Stimulated activated CD4-positive, alpha-beta T cell treated with anti-CD3 and anti-CD28 coated beads, TNF-alpha, amount 100 ng/mL, for 24 hours (primary cell): ENCODE measurements at places on chromosomes 7 and 10.

GRCh38 chr7:111677848-111678247 is 115.6 kb upstream of the IMMP2L start:
- DNase-seq = no peak

GRCh38 chr7:38154278-38154677 is 23.8 kb upstream of the STARD3NL start:
- no peak for DNase-seq

DNA sequence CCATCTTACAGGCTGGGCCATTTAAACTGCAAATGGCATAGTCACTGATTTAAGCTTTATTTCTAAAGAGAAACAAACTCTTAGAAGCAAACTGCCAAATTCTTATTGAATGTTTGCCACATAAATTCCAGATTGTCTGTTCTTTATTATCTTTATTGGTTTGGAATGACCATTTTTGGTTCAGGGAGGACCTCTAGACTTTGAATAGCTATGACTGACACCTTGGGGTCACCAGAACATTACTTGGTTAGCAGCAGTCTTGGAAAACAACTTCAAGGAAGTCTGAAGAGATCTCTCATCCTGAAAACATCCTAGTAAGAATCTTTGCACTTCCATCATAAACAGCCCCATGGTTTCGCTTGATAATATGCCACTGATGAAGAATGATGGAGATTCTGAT is 197.1 kb downstream of the SUGCT start:
- no peak for DNase-seq

DNA sequence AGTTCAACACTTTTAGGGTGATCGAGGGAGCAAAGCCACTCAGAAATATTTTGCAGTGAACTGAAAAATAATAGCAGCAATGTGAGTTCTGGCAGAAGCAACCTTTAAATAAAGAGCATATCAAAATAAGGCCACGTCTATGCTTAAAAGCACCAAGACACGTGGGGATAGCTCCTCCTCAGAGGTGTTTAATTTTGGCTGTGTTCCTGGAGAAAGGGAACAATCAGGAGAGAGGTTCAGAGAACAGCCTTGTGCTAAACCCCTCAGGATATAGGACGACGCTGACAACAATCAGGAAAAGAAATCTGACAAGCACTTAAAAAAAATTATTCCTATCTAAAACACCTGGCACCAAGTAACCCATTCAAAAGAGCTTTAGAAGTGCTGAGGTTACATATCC is 471.9 kb upstream of the CELF2 start:
- DNase-seq = no peak

DNA sequence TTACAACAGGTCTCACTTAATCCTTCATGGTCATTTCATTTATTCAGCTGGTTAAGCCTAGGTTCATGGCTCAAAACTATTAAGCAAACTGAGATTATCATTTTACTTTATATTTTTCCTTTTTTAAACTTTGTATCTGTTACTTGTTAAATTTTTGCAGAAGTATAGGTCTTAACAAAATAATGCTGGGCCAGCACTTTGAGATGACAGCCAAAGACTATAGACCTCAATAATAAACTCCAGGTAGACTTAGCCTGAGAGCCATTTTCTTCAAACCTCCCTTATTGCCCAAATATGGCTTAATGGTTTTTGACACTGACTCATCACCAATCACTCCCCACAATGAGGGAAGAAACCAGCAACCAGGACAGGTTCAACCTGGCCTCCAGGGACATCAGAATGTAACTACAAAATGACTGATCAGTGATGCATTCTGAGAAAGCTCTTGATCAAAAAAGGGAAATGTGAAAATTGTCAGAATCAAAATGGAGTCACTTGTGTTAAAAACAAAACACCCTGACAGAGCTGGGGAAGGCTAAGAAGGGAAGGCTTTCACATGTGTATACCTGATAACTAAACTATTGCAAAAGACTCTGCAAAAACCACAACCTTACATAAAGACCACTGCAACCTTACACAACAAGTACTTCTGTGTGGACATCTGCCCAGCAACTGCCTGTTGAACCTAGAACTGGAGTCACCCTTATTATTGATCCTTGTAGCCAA is 2.1 kb upstream of the CCDC126 start:
- peak; percentile 37 for DNase-seq

- DNase-seq = no peak
Measured at GRCh38 chr10:129136951-129137350, 330.1 kb upstream of the MGMT start.

GRCh38 chr10:35834877-35835494 is 192.9 kb upstream of the FZD8 start:
- DNase-seq = no peak

- no peak for DNase-seq
Measured at GRCh38 chr10:78572565-78572964, 496.2 kb upstream of the ZMIZ1 start.

- DNase-seq = no peak
Measured at GRCh38 chr7:104883248-104883717, 130.7 kb upstream of the KMT2E start.

GRCh38 chr7:25093268-25093826 is 31.7 kb downstream of the CYCS start:
- peak; percentile 78 for DNase-seq

DNA sequence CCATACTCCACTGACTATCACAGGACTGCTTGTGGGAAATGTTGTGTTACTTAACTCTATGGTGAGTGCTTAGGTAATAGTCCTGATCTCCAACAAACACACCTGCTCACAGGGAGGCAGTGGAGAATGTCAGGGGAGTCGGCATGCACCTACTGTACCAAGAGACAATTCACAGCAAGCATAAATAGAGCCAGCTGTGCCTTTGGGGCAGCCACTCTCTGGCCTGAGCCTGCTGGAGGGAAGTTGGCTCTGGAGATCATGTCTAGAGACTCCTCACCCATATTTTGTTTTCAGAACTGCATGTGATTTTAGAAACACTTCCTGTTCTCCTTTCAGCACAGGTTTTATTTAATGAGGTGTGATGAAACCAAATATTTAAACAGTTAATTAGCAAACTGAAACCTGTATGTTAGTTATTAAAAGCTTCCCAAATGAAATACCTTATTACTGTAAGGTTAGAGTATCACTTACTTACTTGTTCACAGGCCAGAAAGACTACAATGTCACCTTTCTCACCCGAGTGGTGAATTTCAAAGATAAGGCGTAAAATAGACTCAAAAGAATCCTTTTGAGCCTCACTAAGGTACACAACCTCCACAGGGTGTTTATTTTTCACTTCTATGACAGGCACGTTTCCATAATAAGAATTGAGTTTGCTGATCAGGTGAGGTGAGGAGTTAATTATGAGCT is 21.8 kb downstream of the DHX32 start:
- DNase-seq = no peak

DNA sequence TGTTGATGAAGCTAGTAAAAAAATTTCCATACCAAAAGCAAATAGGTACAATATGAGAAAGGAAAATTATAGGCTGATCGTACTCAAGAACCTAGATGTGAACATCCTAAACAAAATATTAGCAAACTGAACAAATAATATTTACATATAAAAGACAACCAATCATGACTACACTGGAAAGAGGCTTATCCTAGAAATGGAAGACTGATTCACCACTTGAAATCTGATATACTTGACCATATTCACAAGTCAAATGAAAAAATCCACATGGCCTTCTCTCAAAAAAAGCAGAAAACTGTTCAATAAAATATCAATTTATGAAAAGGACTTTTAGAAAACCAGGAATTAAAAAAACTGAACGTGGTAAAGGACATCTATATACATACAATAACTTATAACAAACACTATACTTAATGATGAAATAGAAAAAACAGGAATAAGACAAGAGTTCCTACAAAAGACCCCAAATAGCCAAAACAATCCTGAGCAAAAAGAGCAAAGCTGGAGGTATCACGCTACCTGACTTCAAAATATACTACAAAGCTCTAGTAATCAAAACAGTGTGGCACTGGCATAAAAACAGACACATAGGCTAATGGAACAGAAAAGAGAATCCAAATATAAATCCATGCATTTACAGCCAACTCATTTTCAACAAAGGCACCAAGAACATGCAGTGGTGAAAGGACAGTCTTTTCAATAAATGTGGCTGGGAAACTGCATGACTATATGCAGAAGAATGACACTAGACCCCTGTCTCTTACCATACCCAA is 29.2 kb upstream of the FAM180A start:
- no peak for DNase-seq

GRCh38 chr10:12509794-12510100 is 160.4 kb downstream of the CAMK1D start:
- no peak for DNase-seq

DNA sequence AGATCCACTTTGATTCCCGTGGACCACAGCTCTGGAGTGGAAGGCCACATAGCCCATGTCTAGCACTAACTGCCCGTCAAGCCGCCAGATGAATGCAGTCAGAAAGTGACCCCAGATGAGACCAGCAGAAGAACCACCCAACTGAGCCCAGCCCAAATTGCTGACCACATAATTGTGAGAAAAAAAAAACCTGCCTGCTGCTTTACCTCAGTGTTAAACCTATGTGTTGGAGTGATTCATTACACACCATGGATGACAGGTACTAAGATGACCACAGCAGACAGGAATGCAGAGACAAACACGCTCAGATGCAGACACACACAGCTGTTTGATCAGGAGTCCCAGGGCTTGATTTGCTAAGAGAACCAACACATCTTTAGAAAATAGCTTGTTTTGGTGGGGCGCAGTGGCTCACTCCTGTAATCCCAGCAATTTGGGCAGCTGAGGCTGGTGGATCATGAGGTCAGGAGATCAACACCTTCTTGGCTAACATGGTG is 168.1 kb upstream of the PPP2R2D start:
- no peak for DNase-seq

- DNase-seq = no peak
Measured at GRCh38 chr7:90709501-90710465, 113.7 kb downstream of the CDK14 start.

DNA sequence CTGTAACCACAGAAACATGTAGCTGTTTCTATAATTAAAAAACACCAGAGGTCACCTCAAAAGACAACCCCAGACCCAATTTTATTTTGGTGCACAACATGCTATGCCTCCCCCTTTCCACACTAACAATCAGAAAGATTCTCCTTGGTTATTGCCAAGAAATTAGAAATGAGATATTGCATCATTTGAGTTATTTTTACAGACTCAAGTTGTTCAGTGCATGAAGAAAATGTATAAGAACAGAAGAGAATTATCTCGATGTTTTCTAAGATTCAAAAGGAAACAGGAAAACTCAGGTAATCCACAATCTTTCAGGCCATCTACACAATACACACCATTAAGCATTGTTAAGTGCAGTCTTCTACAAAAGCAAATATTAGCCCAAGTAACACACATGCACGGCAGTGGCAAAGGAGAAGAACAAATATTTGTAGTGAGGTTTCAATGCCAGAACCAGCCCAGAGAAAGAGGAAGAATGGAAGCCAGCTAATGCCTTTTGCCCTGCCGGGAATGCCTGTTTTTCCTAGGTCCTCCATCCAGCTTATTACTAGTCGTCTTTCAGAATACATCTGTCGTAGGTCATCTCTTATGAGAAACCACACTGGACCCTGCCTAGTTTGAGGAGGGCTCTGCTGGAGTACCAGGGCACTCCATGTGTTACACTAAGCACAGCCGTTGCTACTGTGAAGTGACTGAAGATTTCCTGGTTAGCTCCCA is 67.6 kb upstream of the C1GALT1 start:
- no peak for DNase-seq

GRCh38 chr7:77253151-77253550 is 53.5 kb upstream of the FGL2 start:
- DNase-seq = no peak

GRCh38 chr10:95864906-95865813 is 42.6 kb upstream of the CC2D2B start:
- no peak for DNase-seq
